ENCODE measurements at places on chromosomes 12 and 14.

- peaks cover 2% of the 10 kb centered on the region for H3K36me3 ChIP-seq
- H3K4me3 ChIP-seq, result no peak overlapping the region
- H3K4me1 ChIP-seq, result no peaks in the 10 kb centered on the region
- no peaks in the 10 kb centered on the region for H3K27me3 ChIP-seq
- no peak for DNase-seq
- no peak overlapping the region for H3K27ac ChIP-seq
Observed at GRCh38 chr14:63614679-63615363, 26.9 kb downstream of the WDR89 start.

GRCh38 chr12:13350946-13351345 is 154.4 kb downstream of the EMP1 start:
- no peaks in the 10 kb centered on the region for H3K27me3 ChIP-seq
- no peaks in the 10 kb centered on the region for H3K36me3 ChIP-seq
- H3K4me1 ChIP-seq, result no peaks in the 10 kb centered on the region
- DNase-seq, result no peak
- no peak overlapping the region for H3K4me3 ChIP-seq
- no peak overlapping the region for H3K27ac ChIP-seq

- no peak for DNase-seq
- no peaks in the 10 kb centered on the region for H3K27me3 ChIP-seq
- peaks cover 30% of the 10 kb centered on the region for H3K36me3 ChIP-seq
- no peak overlapping the region for H3K4me3 ChIP-seq
- H3K27ac ChIP-seq, result no peak overlapping the region
- peaks cover 2% of the 10 kb centered on the region for H3K4me1 ChIP-seq
Observed at GRCh38 chr14:58294201-58294600, 4.2 kb upstream of the ARID4A start.

DNA sequence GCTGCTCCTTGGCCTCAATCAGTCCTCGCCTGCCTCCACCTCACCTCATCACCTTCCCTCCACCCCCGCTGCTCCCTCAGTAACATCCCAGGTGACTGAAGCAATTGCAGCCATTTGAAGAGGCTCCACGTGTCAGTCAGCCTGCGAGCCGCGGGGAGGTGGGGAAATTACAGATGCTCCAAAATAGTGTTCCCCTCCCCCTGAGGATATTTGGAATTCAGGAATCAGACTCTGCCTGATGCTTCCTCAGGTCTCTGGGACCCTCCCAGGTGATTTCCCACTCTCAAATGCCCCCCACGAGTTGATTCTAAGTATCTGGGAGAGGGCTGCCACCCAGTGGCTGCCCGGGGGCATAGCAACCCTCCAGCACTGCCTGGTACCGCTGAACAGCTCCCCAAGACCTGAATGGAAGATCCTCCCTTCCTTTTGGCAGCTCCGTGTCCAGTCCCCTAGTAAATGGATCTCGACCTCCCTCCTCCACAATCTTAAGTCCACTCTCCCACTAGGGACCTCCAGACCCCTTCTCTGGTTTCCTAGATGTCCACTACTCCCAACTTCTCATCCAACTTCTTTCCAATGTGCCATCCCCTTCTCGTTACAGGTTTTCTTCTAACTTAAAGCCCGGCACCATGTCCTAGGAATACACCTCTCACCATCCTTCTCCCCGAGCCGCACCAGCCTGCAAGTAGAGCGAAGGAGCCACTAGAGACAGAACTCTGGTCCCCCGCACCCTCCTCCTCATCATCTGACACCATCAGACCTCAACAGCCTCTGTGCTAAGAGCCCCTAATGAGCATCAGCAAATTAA is 1.4 kb upstream of the ASIC1 start:
- H3K4me3 ChIP-seq, result peak overlapping the region; percentile 64
- no peak overlapping the region for H3K27ac ChIP-seq
- peaks cover 21% of the 10 kb centered on the region for H3K36me3 ChIP-seq
- peaks cover 4% of the 10 kb centered on the region for H3K27me3 ChIP-seq
- DNase-seq, result no peak
